Kidney epithelial cell (primary cell): ENCODE measurements at places on chromosomes 16 and 17.

GRCh38 chr17:37220607-37220953 lies 155.2 kb upstream of the C17orf78 start:
- no peak for DNase-seq

- no peak for DNase-seq
Observed at GRCh38 chr17:9421525-9421924, 154.1 kb downstream of the STX8 start.

DNA sequence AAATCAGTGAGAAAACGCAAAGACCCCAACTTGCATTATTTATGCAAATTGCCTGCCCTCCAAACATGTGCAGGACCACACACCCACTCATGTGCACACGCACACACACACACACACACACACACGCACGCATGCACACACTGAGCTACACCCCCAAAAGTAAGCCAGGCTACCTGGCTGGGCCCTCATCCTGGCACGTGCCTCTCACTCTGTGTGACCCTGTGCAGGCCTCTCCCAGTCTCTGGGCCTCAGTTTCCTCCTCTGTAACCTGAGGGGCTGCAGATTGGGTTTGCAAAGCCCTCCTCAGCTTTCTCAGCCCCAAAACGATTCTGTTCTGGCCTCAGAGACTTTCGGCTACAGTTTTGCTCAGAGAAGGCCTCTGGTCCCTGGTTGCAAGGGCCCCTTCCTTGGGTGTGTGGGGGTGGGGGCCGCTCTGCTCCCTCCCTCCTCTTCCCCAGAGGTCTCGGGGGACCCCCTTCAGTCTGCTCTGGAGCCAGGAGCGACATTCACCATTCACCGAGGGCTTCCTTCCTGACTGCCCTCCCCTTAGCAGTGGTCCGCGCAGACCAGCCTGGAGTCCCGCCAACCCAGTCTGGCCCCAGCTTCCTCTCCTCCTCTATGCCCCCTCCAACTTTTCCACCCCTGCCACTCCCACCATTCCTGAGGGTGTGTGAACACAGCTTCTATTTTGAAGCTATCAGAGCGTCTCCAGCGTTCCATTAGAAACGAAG lies 5.4 kb upstream of the PIK3R6 start:
- no peak for DNase-seq

- DNase-seq = no peak
Observed at GRCh38 chr17:72754513-72754912, 338.0 kb downstream of the SLC39A11 start.

- no peak for DNase-seq
Observed at GRCh38 chr17:57645950-57646665, 99.0 kb downstream of the CCDC182 start.
